C1 segment of cervical spinal cord (tissue), 14 donors: ENCODE measurements at places on chromosomes 13 and 19.

GRCh38 chr19:11576227-11576626, 1.2 kb downstream of the ACP5 start:
- no peak for DNase-seq

DNA sequence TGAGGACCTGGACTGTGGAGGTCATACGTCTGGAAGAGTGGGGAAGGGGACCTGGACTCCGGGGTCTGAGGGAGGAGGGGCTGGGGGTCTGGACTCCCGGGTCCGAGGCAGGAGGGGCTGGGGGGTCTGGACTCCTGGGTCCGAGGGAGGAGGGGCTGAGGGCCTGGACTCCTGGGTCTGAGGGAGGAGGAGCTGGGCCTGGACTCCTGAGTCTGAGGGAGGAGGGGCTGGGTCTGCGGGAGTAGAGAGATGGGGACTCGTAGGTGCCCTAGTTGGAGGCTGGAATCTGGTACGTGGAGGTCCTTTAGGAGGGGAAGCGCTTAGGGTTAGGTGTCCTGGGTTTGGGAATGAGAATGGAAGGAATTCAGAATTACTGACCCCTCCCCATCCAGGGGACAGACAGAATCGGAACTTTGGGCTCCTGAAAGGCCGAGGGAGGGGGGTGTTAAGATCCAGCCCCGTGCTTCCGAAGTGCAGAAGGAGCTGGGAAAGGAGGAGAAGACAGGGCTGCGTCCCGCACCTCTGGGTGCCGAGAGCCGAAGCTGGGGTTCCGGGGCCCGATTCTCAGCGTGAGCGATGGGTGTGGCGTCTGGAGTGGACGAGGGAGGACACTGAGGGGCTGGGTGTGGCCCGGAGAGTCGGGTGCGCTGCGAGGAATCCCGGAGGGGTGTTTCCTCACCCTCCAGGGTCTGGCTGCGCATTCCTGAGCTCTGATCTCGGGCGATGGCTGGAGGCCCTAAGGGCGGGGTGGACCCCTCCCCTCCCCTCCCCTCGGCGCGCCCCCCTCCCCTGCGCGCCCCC, 608 bp downstream of the MYADM start:
- DNase-seq = peak; percentile 49

DNA sequence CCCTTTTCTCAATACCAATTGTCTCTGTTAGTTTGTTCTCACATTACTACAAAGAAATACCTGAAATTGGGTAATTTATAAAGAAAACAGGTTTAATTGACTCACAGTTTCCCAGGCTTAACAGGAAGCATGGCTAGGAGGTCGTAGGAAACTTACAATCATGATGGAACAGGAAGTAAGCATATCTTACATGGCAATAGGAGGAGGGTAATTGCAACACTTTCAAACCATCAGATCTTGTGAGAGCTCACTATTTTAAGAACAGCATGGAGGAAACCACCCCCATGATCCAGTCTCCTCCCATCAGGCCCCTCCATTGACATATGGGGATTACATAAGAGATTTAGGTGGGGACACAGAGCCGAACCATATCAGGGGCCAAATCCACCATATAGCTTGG, 1210.1 kb upstream of the SPRY2 start:
- DNase-seq = no peak

DNA sequence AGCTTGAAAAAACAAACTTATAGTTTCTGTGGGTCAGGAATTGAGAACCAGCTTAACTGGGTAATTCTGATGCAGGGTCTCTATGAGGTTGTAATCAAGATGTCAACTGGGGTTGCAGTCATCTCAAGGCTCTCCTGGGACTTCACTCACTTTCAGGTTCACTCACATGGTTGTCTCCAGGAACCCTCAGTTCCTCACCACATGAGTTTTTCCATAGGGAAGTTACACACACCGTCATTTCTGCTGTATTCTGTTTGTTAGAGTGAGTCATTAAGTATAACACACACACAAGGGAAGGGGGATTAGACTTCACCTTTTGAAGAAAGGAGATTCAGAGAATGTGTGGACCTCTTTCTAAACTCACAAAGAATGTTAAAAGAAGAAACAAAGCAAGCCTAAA, 34.9 kb upstream of the MLNR start:
- no peak for DNase-seq

DNA sequence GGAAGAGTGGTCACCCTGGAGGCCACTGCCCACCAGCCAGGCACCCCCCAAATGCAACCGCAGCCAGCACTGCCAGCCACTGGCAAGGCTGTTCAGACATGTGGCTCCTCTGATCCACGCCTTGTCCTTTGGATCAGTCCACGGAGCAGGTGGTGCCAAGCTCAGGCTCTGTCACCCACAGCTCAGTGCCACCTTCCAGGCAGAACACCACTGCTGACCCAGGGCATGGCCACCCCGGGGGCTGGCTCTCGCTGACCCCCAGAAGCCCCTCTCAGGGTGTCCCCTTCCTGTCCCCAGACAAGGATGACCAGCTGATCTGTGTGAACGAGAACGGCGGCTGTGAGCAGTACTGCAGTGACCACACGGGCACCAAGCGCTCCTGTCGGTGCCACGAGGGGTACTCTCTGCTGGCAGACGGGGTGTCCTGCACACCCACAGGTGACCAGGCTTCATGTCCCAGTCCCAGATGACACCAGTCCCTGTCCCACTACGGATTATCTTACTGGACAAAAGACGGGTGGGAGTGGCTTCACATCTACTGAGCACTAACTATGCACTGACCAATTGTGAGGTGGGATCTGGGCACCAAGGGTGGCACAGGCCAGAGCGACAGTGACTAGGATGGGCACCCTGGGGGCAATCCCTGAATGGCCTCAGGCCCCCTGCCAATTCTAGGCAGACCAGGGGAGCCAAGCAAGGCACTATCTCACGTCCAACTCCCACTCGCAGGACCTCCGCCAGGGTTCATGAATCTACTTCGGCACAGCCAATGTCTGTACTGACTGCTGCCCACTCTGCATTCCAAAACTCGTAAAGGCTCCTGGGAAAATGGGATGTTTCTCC, 7.0 kb upstream of the F10 start:
- DNase-seq = no peak

DNA sequence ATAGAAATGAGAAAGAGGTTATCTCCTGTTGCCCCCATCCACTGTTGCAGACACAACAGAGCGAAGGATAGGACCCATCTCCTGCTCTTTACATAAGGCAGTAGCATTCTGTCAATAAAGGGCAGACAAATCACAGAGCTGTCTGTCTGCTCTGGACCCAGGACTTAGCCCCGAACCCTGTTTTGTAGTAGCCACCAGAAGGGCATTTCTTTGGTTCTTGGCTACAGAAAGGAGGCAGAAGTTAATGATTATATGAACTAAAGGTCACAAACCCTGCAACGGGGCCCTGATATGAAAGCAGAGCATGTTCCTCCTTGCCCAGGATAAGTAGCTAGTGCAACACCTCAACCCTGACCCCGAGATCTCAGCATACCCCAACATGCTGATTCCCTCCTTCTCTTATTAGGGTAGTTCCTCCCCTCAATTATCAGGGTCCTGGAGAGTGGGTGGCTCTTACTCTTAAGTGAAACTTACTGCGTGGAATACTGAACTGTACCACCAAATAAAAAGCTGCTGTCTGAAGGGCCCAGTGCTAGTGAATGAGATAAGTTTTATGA, 680.4 kb upstream of the SPRY2 start:
- DNase-seq = no peak

GRCh38 chr13:48853728-48854102, 122.0 kb upstream of the FNDC3A start:
- DNase-seq = no peak

DNA sequence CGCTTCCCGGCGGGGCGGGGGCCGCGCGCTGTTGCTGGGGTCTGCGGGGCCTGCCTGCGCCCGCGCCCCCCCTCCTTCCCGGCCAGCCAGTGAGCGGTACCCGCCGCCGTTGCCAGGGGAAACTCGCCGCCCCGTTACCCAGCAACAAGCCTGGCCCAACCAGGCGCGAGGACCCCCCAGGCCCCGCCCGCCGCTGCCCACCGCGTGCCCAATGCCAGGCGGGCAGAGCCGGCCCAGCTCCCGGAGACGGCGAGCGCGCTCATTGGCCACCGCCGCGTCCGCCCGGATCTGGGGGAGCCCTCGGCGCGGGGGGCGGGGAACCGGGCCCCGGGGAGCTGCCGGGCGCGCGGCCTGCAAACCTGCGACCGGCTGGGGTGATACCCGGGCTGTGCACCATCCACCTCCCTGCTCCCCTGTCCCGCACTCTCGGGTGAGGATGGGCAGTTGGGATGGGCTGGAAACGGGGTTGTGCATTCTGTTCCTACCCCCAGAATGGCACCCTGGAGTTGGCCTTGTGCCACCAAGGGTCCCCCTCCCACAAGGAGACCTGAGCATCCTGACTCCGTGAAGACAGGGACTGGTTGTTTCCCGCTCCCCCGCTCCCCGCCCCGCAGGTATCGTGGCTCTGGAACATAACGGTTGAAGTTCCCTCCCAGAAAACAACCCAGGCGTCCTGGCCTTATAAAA, 8.8 kb upstream of the BBC3 start:
- DNase-seq = peak; percentile 59

DNA sequence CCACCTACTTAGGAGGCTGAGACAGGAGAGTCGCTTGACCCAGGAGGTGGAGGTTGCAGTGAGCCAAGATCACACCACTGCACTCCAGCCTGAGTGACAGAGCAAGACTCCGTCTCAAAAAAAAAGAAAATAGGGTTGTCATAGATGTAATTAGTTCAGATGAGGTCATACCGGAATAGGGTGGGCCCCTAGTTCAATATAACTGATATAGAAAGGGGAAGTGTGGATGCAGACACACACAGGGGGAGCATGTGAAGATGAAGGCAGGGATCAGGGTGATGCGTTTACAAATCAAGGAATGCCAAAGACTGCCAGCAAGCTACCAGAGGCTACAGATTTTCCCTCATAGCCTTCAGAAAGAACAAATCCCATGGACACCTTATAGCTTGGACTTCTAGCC, 24.3 kb upstream of the EEF1AKMT1 start:
- DNase-seq = no peak

- DNase-seq = no peak
Observed at GRCh38 chr19:41908724-41909464, 19.4 kb downstream of the ERFL start.

DNA sequence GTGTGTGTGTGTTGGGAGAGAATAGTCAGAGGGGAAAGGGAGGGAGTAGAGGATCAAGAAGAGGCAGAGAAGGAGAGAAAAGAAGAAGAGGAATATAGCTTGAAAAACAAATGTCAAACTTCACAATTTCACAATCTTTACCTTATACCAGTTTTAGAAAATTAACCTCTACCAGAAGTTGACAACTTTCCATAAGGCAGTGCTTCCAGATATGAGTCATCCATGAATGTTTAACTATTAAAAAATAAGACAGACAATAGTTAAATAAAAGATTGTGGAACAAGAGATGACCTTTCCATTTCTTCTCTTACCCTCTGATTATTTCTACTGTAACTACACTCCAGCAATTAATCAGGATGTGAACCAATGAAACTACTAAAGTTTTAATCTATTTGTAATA, 229.4 kb downstream of the ITGBL1 start:
- no peak for DNase-seq

DNA sequence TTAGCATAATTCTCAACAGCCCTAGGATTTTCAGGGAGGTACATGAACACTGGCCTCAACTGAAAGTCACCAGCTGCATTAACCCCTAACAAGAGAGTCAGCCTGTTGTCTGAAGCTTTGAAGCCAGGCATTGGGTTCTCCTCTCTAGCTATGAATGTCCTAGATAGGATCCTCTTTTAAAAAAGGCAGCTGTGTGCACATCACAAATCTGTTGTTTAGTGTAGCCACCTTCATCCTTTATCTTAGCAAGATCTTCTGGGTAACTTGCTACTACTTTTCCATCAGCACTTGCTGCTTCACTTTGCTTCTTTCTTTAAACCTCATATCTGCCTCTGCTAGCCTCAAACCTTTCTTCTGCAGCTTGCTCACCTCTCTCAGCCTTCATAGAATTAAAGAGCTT, 1692.1 kb downstream of the EFNB2 start:
- DNase-seq = no peak

GRCh38 chr19:45322311-45322710, 364 bp downstream of the CKM start:
- no peak for DNase-seq

GRCh38 chr13:24693862-24694471, 13.8 kb downstream of the ATP12A start:
- no peak for DNase-seq

GRCh38 chr19:31118986-31119385, 230.2 kb downstream of the TSHZ3 start:
- no peak for DNase-seq
